Islet precursor cell (in vitro differentiated cells): ENCODE measurements at places on chromosomes 5 and 9.

DNA sequence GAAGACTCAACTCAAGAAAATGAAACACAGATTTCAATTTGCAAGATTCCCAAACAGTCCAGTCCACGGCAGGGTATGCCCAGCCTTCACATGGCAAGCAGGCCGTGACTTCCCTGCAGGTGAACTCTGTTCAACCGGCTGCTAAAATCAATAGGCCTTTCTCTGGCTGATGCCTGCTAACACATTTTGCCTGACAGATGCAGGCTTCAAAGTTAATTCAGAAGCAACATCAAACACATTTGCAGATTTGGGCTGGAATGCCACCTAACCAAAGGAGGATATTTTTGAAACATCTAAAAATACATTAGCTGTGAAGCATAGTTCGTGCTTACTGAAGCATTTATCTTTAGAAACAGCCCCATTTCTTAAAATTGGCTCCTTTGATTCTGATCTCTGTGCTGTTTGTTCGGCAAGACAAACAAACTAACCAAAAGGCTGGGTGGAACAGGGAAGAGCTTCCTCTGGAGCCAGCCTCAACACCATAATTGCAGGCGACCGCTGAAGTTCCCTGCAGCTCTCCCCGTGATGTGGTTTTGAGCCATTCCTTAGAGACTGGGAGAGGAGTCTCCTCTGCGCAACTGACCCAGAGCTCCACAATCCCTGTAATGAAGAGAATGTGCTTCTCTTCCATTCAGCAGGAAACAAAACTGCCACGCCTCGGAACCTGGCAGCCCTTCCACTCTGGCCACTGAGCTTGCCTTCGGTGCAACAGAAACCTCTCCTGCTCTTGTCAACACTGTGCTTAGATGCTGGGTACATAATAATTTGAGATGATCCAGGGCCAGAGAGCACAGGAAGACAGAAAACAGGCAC, 126.5 kb downstream of the MYO10 start:
- peak; percentile 85 for DNase-seq

DNA sequence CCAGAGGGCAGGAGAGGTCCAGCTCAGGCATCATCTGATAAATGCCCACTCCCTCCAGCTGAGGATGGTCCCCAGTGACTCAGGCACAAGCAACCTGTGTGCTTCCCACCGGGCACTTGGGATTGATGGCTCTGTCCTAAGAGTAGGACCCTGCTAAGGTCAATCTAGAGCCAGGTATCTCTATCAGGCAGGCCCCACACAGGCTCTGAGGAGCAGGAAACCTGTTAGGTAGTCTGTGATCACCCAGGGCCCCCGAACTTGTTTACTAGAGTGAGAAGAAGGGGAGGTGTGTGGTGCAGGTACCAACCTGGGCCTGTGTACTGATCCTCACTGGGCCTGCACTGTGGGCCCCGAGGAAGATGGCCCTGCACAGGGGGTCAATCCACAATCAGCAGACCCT, 119.6 kb upstream of the FSTL4 start:
- DNase-seq, result peak; percentile 37

GRCh38 chr5:43469671-43470391, 13.8 kb downstream of the TMEM267 start:
- DNase-seq, result no peak

DNA sequence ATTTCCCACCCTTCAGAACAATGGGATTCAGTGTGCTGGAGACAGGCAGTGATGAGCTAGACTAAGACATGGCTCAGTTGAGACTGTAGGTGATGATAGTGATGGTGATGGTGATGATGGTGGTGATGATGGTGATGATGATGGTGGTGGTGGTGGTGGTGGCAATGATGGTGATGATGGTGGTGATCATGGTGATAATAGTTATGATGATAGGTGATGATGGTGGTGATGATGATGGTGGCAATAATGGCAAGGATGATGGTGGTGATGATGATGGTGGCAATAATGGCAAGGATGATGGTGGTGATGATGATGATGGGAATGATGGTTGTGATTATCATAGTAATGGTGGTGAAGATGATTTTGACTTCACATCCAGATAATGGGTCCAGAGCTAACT, 176.7 kb downstream of the NXNL2 start:
- DNase-seq, result no peak

DNA sequence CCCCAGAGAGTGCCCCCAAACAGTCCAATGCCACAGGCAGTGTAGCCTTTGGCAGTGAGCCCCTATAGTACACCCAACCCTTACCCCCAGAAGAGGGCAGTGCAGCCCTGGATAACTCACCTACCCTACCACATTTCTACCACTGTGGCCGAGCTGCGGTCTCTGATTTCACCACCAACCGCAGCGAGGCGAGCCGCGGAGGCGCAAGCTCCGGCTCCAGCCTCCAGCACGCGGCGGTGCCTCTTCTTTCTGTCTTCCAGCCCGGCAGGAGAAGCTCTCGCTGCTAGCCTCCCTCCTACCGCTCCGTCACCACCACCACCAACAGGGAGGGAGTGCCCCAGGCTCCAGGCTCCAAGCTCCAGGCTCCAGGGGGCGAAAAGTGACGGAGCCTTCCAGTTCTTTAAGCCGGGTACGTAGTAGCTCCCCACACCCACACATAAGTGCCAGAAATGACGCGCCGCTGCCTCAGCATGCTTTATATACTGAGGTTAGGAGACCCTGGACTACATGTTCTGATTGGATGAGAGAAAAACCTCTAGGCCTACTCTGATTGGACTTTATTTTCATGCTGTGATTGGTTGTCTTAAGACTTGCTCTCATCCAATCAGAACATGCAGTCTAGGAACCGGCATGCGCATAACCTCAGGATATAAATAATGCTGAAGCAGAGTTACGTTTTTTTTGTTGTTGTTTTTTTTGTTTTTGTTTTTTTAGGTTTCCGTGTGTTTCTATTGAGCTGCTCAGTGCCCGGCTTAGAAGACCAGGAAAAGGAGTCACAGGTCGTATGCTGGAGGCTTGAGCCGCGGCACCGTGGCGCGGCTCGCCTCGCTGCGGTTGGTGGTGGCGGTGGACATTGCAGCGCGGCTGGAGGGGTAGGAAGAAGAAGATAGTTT, at the start of gene PCAT7:
Gene PCAT7, plus strand, starts transcription at position 645 of the 893 bp plus-strand sequence.
- DNase-seq, result peak; percentile 95

DNA sequence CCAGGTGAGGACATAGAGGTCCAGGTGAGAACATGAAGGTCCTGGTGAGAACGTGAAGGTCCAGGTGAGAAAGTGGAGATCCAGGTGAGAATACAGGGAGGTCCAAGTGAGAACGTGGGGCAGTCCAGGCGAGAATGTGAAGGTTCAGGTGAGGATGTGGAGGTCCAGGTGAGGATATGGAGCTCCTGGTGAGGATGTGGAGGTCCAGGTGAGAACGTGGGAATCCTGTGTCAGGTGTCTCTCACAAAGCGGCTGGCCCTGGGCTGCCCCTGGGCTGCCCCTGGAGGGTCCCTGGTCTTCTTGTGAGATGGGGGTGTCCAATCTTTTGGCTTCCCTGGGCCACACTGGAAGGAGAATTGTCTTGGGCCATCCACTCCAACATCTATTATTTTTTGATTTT, 133.4 kb downstream of the MRPL36 start:
- no peak for DNase-seq

DNA sequence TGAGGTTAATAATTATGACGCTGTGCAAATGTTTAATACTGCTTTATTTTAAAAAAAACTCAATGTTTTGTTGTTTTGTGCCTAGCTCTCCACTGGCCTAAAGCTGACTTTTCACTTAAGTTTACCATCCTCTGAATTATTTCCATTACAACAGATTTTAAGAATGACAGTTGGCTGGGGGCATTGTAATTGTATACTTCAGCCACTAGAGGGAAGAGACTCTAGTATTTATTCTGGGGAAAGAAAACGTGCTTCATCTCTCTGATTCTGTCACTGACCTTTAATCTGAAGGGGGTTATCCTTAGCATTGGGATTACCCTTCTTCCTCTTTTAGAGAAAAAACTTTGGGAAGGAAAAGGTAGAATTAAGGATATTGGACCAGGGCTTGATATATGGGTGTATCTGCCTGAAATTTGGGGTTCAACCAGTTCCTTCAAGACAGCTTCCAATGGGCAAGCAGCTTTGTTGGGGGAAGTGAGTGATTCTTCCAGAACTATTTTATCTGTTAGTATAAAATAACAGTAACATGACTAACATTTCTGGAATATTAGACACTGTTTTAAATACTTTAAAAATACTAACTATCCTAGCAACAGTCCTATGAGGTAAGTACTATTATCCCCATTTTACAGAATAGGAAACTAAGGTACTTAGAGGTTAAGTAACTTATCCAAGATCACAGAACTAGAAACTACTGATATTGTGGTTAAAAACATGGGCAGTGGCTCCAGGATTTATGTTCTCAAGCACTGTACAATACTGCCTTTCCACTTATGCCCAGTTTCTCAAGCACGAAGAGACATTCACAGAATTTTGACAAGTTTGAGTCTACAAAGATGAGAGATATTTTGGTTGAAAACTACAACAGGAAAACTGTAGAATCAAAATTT, 208.4 kb downstream of the CD180 start:
- DNase-seq, result no peak

DNA sequence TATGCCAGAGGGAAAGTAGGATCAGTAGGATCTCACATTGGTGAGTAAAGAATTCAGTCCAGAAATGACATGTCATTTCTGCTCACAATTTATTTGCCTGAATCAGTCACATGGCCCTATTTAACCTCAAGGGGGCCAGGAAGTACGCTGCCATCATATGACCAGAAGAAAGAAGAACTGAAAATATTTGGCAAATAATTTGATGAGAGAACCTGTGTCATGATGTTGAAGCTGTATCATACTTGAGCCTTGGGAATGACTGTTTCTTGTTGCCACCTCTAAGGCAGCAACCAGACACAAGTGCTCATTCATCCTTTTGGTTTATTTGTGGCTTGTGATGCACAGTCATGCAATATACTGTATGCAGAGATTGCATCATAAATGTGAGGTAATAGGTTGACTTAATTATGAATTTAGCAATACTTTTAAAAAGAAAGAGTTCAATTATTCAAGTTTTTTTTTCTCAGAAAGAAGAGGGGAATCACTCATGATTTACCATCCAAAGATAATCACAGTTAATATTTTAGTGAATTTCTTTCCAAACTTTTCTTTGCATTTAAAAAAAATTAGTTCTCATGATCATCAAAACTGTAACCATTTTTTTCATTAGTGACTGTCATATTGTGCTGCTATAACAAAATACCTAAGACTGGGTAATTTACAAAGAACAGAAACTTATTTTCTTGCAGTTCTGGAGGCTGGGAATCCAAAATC, 8.2 kb upstream of the ZFYVE16 start:
- DNase-seq, result no peak

DNA sequence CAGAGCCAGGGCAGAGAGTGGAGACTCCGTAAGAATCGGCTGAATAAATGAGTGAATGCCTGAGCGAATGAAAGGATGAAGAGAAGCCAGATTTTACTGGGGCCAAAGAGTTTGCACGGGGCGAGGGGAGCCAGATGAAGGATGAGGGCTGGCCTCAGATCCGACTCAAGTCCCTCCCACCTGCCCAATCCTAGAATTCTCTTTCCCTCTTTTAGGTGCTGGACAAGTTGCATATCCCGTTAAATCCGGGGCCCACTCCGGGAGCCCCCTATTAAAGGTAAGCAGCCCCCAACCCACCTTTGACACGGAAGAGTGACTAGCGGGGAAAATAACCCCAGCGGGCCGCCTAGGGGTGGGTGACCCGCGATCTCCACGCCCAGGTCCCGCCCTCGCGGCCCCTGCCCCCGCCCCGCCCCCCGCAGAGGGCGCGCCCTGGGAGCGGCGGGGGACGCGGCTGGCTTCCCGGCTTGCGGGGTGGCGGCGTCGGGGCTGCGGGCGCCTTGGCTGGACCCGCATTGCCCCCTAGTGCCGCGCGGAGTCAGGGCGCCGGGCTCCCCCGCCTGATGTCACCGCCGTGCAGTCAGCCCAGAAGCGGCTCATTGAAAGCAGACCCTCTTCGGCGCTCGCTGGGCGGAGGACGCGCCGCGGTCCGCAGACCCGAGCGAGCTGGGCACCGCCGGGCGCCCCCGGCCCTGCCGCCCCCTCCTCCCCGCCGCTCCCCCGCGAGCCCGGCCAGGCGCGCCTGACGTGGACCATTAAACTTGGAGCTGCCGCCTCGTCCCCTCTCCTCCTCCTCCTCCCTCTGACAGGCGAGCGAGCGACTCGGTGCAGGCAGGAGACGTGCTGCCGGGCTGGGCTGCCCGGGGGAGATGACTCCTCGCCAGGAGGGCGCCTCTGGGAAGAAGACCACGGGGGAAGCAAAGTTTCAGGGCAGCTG, at the start of gene ADRA1B:
Gene ADRA1B, plus strand, starts transcription at position 579 of the 937 bp plus-strand sequence. CDS start 424 bp downstream, outside the sequence.
- DNase-seq, result peak; percentile 88

DNA sequence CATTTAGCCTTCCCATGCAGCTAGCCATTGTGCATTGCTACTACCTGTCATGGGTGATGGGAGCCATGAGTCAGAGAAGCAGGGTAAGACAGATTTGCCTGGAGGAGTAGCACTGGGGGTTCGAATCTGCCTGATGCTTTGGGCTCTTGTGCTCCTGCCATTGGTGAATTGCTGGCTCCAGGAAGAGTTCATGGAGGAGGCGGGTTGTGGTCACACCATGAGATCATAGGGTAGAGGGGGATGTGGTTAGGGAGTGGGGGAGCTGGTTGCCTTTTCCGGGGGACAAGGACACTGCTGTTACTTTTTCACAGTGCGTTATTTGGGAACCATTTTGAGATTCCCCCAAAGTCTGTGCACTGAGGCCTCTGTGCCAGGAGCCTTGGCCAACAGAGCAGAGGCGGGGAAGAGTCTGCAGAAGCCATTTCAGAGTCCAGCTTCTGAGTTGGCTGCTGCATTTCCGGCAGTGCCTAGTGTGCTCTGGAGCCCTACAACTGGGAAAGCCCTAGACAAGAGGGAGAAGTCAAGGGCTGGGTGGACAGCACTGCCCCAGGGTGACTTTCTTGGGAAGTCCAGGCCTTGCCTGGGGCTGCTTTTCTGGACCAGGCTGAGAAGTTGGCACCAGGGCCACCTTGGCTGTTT, 6.2 kb downstream of the ANGPTL2 start:
- DNase-seq, result no peak

GRCh38 chr5:164472165-164472564, 966.7 kb downstream of the MAT2B start:
- no peak for DNase-seq

- DNase-seq, result no peak
These were observed 3.8 kb downstream of the NMRK1 start for GRCh38 chr9:75084081-75084672.

- DNase-seq, result peak; percentile 58
These were observed 780.5 kb upstream of the ZNF608 start for GRCh38 chr5:125526966-125527365.

GRCh38 chr5:149870232-149870631, 74.4 kb downstream of the PDE6A start:
- DNase-seq, result no peak

GRCh38 chr5:98179791-98180755, 593.4 kb upstream of the RGMB start:
- peak; percentile 60 for DNase-seq

- DNase-seq, result no peak
These were observed 78.0 kb downstream of the PAM start for GRCh38 chr5:102833146-102833545.
